Epithelial cell of proximal tubule (primary cell): ENCODE measurements at places on chromosomes 4 and X. TPM values are rescaled to one million over a fixed set of nuclear protein-coding genes. Genes with fewer than 3 reads are reported as not detected.

Gene TCP11X2
- 0.12 TPM in 1 of 2 replicates, not detected in the other for total RNA-seq

Gene CT45A1
- not detected in 2 replicates for total RNA-seq

Gene ANK2
- 3.8 and 6.5 TPM in 2 replicates for total RNA-seq

Gene CXCL5
- 32.3 and 79.5 TPM in 2 replicates for total RNA-seq

Gene TACC3
- total RNA-seq, result 94.4 and 119 TPM in 2 replicates
